ENCODE measurements at places on chromosomes 4 and X.

DNA sequence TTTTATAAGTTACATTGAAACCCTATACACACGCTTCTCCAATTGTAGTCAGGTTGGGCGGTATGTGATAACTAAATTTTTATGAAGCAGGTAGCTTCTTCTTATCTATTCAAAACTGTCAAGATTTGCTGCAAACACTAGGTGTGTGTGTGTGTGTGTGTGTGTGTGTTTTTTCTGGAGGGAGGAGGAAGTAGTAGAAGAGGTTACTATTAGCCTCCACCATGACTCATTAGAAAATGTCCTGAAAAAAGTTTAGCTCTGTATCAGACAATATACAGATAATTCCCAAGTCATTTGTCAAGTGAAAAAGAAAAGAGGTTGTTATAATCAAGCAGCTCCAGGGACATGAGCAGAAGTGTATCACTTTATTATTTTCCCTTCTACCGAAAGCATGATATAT is 33.9 kb downstream of the PCDH7 start:
- no peak for DNase-seq

- no peak for DNase-seq
Observed at GRCh38 chr4:134787315-134787714, 585.7 kb upstream of the PABPC4L start.

- no peak for DNase-seq
Observed at GRCh38 chrX:34365471-34365870, 233.4 kb upstream of the FAM47A start.

GRCh38 chrX:45760187-45760742 is 559.6 kb upstream of the DIPK2B start:
- no peak for DNase-seq

DNA sequence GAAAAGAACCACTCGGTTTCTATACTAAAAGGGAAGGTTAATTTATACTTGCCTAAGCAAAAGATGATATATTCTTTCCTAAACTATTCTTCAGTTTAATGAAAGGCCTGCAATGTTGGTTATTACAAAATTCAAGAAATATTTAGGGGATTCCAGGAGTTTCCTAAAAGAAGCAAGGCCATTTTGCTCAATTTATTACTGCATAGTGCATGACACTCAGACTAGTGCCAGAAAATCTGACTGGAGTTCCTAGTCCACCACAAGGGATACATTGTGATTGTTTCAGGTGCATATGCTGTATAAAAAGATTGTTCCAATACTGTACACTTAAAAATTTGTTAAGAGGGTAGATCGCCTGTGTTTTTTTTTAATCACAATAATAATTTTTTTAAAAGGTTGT is 78.7 kb downstream of the CAPN6 start:
- no peak for DNase-seq

DNA sequence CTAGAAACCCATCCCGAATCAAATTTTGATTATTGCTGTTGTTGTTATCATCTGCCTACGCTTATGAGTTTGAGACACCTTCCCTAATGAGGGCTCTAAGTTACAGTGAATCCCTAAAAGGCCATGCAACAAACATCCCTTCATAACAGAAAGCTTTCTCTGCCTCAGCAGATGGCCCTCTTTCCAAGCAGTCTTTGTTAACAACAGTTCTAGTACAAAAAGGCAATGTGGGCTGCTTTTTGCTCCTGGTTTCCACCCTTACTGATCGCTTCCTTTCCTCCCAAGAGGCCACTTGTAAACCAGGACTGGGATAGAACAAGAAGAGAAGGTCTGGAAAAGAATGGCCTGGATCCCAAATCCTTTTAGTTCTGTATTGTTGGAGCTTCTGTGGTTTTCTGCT is 24.2 kb downstream of the GPC4 start:
- DNase-seq = no peak

GRCh38 chrX:47802589-47802988 is 34.1 kb upstream of the ZNF81 start:
- no peak for DNase-seq

DNA sequence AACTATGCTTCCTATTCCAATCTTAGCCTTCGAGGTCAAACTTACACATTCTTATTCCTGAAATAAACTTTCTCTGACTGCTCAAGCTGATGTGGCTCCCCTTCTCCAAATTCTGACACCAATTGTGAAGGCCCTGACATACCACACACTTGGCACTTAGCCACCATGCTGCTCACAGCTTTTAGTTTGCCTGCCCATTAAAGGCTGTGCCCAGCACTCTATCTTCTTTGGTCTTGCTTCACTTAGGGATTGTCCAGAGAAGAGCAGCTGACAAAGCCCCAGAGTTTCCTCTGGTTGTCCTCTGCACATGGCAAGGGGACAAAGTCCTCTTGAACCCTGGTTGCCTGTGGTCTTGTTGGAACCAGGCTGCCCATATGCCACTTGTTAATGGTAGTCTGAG is 126.1 kb downstream of the ARHGEF9 start:
- no peak for DNase-seq

GRCh38 chr4:8029689-8030088 is 90.0 kb upstream of the AFAP1 start:
- no peak for DNase-seq

GRCh38 chr4:1725521-1725920 is 4.2 kb downstream of the TACC3 start:
- DNase-seq = no peak

- DNase-seq = no peak
Observed at GRCh38 chrX:49910344-49910743, 12.1 kb upstream of the CLCN5 start.

DNA sequence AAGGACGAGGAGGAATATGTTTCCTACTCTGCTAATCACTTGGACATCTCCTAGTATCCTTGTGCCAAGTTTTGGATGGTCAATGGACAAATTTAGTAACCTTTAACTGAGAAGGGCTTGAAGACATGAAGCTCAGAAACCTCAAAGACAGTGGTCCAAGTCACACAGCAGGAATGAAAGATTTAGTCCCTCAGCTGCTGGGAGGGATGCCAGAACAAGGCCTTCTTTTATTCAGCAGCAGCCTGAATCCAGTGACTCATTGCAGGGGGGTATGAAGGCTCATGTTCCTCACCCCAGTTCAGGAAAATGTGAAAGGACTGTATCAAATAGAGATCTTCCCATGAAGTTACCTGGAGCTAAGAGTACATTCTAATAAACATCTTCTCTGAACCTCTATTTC is 214.9 kb upstream of the UGT8 start:
- DNase-seq = no peak

DNA sequence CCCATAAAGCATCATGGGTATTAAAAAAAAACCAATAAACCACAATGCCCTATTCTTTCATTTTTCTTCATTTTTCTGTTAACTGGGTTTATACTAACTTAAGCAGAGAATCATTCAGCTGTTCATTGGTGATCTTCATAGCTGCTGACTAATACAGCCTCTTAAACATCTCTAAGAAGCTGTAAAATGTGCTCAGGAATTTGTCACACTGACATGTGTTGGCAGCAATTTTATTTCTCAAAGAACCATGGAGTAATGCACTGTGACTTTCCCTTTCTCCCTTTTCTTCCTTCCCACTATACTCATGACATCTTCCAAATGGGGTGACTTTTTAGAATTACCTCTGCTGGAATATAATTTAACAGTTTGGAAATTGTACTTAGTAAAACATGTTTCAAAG is 315.4 kb downstream of the ANTXR2 start:
- no peak for DNase-seq

- DNase-seq = no peak
Observed at GRCh38 chr4:15327311-15328298, 100.2 kb upstream of the C1QTNF7 start.

DNA sequence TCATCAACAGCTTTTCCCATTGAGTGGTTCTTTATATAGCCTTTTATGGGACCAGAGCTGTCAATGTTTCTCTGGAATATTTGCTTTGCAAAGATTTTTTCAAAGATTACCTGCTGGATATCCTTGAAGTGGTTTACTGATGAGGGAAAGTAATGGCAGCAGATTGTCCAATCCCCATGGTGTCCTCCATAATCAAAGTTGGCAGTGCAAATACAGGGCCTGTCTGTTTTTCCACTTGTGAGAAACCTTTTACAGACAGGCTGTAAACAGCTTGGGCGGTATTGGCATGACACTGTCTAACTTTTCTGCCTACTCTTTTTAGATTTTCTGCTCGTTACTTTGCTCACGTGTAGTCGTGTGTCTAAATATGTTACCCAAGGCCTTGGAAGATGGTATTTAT is 641.9 kb upstream of the NR3C2 start:
- no peak for DNase-seq
